CD14-positive monocyte (primary cell): ENCODE measurements at places on chromosomes 6 and 20. TPM values are rescaled to one million over a fixed set of nuclear protein-coding genes. Genes with fewer than 3 reads are reported as not detected.

The SPAG4 gene
- 0.24 and 0.51 TPM in 2 replicates for polyA plus RNA-seq

The GSTA2 gene
- not detected for polyA plus RNA-seq

The MAPK14 gene
- polyA plus RNA-seq, result 96.6 TPM

- DNase-seq, result peak; percentile 48
Measured at GRCh38 chr6:31541059-31541657, 645 bp downstream of the DDX39B start.

- DNase-seq, result no peak
Measured at GRCh38 chr6:31900917-31901414, 920 bp downstream of the ZBTB12 start.

GRCh38 chr6:12313992-12314589 is 23.9 kb downstream of the EDN1 start:
- DNase-seq, result no peak
